ENCODE measurements at places on chromosomes 12 and 14.

DNA sequence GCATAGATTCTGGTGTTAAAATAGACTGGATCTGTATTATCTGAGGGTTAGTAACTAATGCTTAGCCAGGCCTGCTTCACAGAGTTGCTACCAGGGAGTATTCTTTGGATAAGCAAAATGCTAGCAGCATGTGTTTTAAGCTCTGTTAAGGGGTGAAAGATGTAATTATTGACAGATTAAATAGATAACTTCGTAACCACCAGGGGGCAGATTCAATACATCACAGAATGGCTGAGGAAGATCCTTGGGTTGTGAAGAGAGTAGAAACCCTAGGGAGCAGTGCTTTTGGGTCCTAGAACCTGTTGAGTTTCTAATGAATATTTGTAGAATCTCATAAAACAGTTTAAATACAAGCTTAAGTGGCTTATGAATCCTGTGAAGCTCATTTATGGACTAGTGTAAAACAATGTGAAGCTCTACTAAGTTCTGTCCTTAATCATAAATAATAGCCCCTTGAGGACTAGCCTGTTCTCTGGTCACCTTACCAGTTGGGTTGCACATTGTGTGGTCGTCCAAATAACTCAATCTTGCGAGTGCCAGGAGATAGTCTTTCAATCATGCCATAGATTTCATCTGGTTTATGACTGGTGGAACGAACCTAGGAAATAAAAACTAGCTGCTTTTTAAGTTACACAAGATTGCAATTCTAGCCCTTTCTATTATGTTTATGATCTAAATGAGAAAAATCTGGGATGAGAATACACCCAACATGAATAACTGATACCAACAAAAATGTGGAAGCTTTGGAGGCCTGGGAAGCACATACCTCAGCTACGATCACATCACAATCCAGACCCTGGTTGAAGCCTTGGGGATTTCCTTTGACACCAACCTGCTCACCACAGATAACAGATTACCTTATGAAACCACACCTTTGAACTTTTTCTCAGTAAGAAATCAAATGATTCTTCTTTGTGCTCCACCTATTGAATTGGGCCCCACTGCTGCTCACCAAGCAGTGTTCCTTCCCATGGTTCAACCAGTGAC is 12.3 kb downstream of the METTL3 start:
- no peak for DNase-seq

DNA sequence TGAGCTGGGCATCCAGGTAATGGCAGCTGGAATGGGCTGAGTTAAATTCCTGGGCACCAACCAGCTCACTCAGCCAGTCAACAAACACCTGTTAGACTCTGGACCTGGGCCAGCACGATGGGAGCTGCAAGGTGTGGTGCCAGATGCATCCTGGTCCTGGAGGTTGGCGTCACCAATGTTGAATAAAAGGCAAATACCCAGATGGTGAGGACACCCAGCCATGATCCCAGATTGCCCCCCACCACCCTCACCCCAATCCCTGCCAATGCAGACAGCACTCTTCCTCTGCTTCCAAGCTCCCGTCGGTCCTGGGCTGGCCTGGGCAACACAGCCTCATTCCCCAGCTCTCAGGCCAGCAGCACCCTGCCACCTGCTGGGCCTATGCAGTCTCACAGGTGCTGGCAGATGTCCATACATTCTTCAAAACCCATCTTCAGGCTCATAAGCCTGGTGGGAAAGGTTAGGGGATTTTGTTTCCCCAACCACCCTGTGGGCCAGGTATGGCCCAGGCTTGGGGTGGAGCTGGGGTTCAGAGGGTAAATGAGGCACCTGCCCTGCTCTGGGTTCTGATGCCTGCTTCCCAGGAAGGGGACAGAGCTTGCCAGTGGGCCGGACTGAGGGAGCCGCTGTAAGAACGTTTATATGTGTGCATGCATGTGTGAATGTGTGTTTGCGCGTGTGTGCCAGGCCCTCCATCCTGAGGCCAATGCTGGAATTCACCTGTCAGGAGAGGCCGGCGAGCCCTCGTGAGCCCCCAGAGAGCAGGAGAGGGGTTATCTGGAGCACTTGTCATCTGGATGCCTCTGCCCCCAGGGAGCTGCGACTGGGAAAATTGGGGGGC is 58.0 kb downstream of the LGMN start:
- DNase-seq = no peak

DNA sequence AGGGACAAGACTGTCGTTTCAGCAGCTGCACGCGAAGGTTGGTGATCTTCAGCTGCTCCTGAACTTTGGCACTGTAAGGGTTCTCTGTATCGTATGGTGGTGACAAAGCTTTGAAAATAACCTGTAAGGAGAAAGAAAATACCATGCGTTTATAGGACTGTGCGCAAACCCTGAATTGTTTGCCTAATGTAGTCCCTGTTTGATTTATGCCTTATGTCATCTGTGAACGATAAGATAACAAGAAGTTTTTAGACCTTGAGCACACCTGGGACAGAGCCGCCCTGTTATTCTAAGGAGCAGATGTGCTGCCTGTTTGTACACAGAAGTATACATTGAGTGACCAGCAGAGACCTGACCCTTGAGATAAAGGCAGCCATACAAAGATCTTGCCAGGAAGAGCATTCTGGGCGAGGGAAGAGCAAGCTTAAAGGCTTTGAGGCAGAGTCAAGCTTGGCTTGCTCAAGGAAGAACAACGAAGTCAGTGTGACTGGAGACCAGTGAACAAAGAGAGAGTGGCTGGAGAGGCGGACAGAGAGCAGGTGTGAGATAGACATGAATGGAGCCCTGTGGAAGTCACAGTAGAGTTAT is 52.4 kb downstream of the NTN4 start:
- DNase-seq = no peak

DNA sequence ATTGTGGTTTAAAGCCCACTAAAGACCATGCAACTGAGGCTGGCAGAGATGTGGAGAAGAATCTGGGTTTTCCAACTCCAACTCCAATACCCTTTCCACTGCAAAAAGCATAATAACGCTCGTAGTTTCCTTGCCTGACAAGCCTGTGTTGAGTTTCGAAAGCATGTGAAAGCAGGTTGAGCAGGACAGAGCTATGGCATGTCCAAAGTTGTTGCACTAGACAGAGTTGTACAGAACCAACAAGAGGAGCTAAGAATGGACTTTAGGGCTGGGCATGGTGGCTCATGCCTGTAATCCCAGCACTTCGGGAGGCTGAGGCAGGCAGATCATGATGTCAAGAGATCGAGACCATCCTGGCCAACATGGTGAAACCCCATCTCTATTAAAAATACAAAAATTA is 572.0 kb upstream of the TBX3 start:
- DNase-seq = no peak

DNA sequence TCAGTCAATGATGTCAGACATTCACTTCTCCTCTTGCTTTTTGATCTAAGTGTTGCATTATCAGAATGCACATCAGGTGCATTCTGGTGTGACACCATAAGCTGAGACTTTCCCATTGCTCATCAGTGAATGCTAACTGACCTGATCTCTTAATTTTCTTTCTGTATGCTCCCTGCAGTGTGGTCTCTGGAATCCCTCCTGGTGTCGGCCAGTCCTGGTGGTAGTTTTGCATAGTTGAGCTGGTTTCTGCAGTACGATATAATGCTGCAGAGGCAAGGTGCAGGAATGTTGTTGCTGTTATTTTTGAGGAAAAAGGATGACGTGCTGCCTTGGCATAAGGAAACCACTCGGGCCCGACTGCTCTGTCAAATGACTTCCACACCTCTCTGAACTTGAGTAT is 11.0 kb upstream of the SRP54 start:
- DNase-seq = no peak

DNA sequence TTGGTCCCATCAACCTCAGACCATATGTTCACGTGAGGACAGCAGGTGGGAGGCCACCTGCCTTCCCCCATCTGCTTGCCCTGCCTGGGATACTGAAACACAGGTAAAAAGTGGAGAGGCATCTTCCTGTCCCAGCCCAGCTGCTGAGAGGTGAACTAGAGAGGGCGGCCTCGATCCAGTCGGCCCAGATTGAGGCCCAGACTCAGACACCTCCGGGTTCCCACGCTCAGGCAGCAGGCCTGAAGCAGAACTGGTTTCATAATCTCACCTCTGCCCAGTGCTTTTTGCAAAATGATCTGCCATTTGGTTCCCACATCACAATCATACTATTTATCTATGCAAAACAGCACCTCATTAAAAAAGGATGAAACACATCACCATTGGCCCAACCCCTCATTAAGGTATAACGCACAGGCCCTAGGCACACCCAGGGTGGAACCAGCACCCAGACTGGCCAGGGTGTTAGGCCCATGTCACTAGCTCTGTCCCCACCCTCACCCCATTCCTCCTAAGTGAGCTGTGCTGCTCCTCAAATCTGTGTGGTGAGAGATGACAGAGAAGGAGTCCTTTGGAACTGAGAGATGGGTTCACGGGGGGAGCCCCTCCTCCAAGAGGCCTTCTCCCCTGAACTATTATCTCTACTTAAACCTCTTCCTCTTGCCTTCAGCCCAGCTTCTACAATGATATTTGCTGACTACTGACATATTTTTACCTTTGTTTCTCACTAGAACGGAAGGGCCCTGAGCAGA is 81.1 kb downstream of the ZFP36L1 start:
- no peak for DNase-seq

GRCh38 chr14:65043893-65044595 is 57.3 kb downstream of the FNTB start:
- DNase-seq = no peak

GRCh38 chr12:127745469-127746212 is 521.3 kb upstream of the TMEM132C start:
- no peak for DNase-seq

DNA sequence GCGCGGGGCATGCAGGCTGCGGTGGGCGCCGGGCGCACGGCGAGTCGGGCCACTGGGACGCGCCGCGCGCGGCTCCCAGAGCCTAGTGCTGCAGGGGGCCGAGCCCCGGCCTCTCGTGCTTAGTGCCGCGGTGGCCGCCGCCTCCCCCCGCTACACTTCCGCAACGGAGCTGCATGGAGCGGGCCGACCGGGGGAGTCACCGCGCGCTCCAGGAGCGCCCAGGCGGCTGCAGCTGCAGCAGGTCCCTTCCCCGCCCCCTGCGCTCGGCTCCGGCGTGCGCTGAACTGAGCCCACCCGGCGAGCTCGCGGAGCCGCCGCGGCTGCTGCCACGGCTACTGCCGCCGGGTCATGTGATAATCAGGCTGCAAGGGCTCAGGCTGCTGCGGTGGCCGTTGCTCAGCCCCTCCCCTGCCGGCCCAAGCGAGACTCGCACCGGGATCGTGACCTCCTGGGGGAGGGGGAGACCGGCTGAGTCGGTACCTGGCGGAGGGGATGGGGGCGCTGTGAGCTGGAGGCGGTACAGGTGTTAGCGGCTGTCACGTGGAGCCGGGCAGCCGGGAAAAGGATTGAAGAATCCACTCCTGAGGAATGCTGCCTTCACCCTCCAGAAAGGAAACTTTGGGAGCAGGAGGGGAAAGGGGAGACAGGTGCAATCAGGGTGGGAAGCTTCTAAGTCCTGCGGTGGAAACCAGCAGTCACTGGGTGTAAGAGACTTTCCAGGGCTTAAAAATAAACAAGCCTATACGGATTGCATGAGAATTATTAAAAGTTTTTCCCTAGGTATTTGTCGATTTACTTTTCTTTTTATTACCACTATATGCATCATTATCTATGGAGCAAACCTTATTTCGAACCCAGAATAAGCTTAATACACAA is at the start of gene PPM1H:
Gene PPM1H, minus strand, starts transcription at position 352 of the 876 bp plus-strand sequence. CDS start 414 bp downstream, outside the sequence.
- peak; percentile 5 for DNase-seq

- DNase-seq = no peak
Measured at GRCh38 chr12:13104409-13104808, 942 bp upstream of the GSG1 start.

DNA sequence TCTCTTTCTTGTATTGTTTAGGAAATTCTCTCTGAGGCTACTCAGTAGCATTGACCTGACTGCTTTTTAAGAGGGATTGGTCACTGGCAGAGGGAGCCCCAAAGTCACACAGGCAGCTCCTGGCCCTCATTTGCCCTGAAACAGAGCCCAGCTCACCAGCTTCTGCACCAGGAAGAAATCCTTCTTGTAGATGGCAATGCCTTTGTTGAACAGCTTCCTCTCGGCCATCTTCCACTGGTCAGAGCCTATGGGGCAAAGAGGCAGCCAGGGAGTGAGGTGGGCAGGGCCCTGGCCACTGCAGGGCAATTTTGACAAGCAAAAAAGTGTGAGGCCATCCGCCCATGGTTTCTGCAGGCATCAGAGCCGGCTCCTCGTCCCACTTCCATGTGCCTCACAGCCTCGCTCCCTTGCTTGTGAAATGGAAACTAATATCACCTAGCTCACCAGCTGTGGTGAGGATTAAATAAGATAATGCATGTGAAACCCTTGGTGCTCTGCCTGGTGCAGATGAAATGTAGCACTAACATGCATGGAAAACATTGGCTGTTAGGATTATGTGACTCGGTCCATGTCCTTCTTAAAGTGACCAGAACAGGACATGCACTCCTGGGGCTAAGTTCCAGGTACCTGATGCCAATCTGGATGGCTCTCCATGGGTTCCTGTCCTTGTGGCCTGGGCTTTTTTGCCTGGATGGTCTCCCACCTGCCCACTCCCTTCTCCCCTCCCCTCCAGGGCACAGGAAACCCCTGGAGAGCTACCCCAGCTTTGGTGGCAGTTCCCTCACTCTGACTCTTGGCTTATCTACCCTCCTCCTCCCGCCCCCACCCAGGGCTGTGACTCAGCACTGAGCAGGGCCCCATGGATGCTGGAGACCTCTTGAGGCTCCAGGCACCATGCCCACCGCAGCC is 11.2 kb upstream of the PNMA1 start:
- no peak for DNase-seq

GRCh38 chr12:125861299-125862281 is 796.4 kb downstream of the AACS start:
- peak; percentile 0 for DNase-seq

DNA sequence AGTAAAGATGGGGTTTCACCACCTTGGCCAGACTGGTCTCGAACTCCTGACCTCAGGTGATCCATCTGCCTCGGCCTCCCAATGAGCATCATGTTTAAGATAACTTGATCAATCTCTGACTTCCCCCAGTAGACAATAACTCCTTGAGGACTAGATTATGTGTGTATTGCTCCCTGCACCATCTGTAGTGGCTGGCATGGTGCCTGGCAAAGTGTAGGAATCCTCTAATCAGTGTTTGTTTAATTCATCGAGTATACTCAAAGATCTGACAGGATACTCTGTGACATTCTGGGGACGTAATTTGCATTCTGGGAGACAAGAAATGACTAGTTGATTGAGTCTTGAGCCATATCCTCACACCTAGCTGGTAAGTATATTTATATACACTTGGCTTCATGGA is 873.5 kb upstream of the TMEM132C start:
- DNase-seq = no peak

GRCh38 chr12:111311011-111311410 is 57.9 kb downstream of the PHETA1 start:
- DNase-seq = no peak

DNA sequence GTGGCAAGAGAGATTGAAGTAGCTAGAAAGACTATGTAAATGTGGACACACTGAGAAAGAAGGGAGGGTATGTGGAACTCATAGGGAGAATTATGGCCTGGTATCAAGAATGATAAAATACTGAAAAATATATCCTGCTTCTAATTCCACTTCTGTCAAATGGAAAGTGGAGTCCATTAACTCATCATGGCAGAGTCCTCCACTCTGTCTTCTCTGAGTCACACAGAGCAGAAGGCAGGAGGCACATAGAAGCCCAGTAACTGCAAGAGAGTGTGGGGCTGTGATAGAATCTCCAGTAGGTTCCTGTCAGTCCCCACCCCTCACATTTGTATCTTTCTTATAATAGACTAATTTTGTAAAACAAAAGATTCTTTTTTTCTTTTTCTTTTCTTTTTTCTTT is 223.7 kb downstream of the AKAP6 start:
- no peak for DNase-seq

All from stimulated activated CD4-positive, alpha-beta T cell treated with anti-CD3 and anti-CD28 coated beads, Interleukin-4, amount 100 ng/mL, for 48 hours (primary cell).